Stimulated activated CD4-positive, alpha-beta T cell treated with anti-CD3 and anti-CD28 coated beads, Interleukin-12 subunit alpha, Interleukin-12 subunit beta, amount 100 ng/mL, for 24 hours (primary cell): ENCODE measurements at places on chromosomes 11 and 22.

DNA sequence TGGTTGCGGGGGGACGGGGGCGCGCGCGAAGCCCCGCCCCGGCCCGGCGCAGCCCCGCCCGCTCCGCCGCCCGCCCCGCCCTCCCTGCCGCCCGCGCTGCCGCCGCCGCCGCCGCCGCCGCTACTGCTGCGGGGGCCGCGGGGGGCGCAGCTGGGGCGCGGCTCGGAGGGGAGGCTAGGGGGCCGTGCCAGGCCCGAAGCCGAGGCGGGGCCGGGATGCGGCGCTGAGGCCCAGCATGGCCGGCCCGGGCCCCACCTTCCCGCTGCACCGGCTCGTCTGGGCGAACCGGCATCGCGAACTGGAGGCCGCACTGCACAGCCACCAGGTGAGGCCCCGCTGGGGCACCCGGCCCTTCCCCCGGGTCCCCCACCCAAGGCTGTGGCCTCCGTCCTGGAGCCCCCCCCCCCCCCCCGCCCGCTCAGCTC is at the start of gene ANKRD13D:
Gene ANKRD13D, plus strand, starts transcription at position 78 of the 425 bp plus-strand sequence. Its CDS starts 158 bp downstream, at position 236.
- DNase-seq, result no peak

GRCh38 chr11:110262072-110262403 is 34.4 kb downstream of the RDX start:
- DNase-seq, result no peak

- no peak for DNase-seq
Observed at GRCh38 chr11:66858939-66859685, 2.2 kb downstream of the LRFN4 start.

DNA sequence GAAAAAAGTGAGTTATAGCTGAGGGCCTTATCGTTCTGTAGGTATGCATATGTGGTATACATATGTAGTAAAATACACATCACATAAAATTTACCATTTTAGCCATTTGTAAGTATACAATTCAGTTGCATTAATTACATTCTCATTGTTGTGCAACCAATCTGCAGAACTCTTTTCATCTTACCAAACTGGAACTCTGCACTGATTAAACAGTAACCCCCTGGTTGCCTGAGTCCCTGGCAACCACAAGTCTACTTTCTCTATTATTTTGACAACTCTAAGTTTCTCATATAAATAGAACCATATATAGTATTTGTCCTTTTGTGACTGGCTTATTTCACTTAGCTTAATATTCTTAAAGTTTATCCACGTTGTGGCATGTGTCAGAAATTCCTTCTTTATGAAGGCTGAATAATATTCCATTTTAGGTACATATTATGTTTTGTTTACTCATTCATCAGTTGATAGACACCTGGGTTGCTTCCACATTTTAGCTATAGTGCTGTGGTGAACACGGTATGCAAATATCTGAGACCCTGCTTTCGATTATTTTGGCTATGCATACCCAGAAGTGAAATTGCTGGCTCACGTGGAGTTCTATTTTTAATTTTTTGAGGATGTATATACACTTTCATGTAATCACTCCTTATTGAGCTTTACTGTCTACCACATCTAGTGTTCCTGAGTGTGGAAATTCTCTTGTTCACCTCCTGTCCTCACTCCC is 1.6 kb upstream of the DDX10 start:
- DNase-seq, result no peak

- peak; percentile 53 for DNase-seq
Observed at GRCh38 chr11:120168960-120169681, 31.2 kb upstream of the TRIM29 start.
